Dorsolateral prefrontal cortex (tissue), 122 donors: ENCODE measurements at places on chromosomes 16 and 17. TPM values are rescaled to one million over a fixed set of nuclear protein-coding genes. Genes with fewer than 3 reads are reported as not detected.

Gene CLEC18C
- total RNA-seq = 1.3 TPM

Gene ASGR1
- total RNA-seq = 11.4 TPM

Gene TMEM114
- not detected for total RNA-seq

Gene ITGAL
- total RNA-seq = 10.9 TPM

Gene ANKFN1
- total RNA-seq = 3.1 TPM

Gene SLC2A4
- 2.5 TPM for total RNA-seq

Gene SLC13A2
- not detected for total RNA-seq

Gene ZACN
- total RNA-seq = not detected

Gene NUDT21
- 90.1 TPM for total RNA-seq

Gene PRR35
- total RNA-seq = not detected

Gene SOST
- not detected for total RNA-seq

Gene ACBD4
- total RNA-seq = 21.0 TPM

Gene GPR142
- total RNA-seq = not detected

Gene CLEC18A
- total RNA-seq = 1.8 TPM

Gene CCL8
- total RNA-seq = not detected

Gene PERCC1
- not detected for total RNA-seq

Gene SULT1A2
- total RNA-seq = 3.5 TPM

Gene KRT24
- total RNA-seq = not detected

Gene CES4A
- 97.6 TPM for total RNA-seq

Gene SPATA2L
- total RNA-seq = 15.3 TPM

Gene TMC6
- total RNA-seq = 79.9 TPM

Gene TERB1
- not detected for total RNA-seq

Gene TMEM238L
- total RNA-seq = not detected

Gene GUCY2D
- total RNA-seq = 0.50 TPM

Gene ADAM11
- total RNA-seq = 54.4 TPM

Gene C16orf74
- 1.7 TPM for total RNA-seq

Gene CES1
- 0.83 TPM for total RNA-seq

Gene KLHDC4
- total RNA-seq = 38.8 TPM

Gene ZNF385C
- total RNA-seq = 2.2 TPM

Gene CSH2
- total RNA-seq = not detected

Gene CSHL1
- total RNA-seq = not detected

Gene SLC38A8
- 4.2 TPM for total RNA-seq

Gene GDPD3
- 9.0 TPM for total RNA-seq

Gene FBXW10B
- 0.80 TPM for total RNA-seq

Gene FOXN1
- not detected for total RNA-seq

Gene SLFN14
- not detected for total RNA-seq

Gene UBTF
- total RNA-seq = 93.3 TPM

Gene HIGD1B
- 12.5 TPM for total RNA-seq

Gene ARL5C
- 1.7 TPM for total RNA-seq

Gene IRX5
- total RNA-seq = not detected

Gene CCL4
- total RNA-seq = not detected

Gene GAST
- not detected for total RNA-seq

Gene LAT
- 11.7 TPM for total RNA-seq

Gene MAF
- total RNA-seq = 32.2 TPM

Gene TMEM235
- 24.0 TPM for total RNA-seq

Gene MT1F
- total RNA-seq = 97.4 TPM

Gene OR3A3
- total RNA-seq = not detected

Gene GIT1
- total RNA-seq = 179 TPM

Gene CTRB1
- not detected for total RNA-seq

Gene TBC1D3
- not detected for total RNA-seq

Gene TTC19
- total RNA-seq = 74.0 TPM

Gene REXO5
- 7.7 TPM for total RNA-seq

Gene CCL2
- 10.9 TPM for total RNA-seq
